Stomach (tissue), 19 donors: ENCODE measurements at places on chromosomes 13 and 19. TPM values are rescaled to one million over a fixed set of nuclear protein-coding genes. Genes with fewer than 3 reads are reported as not detected.

Gene ACER1
- 3.5 TPM for total RNA-seq

Gene EID2B
- total RNA-seq: 5.7 TPM

Gene CEACAM16
- not detected for total RNA-seq

Gene TYROBP
- 72.3 TPM for total RNA-seq

Gene DENND1C
- 0.45 TPM for total RNA-seq

Gene SPACA4
- not detected for total RNA-seq

Gene CCL25
- total RNA-seq: not detected

Gene RCBTB2
- total RNA-seq: 4.5 TPM

Gene PRTN3
- total RNA-seq: 2.6 TPM

Gene CEACAM4
- total RNA-seq: not detected

Gene LILRA1
- not detected for total RNA-seq

Gene ANO8
- 34.2 TPM for total RNA-seq

Gene MATK
- total RNA-seq: 1.4 TPM

Gene ECSIT
- total RNA-seq: 53.6 TPM

Gene ZNF773
- 1.4 TPM for total RNA-seq

Gene ZIC2
- not detected for total RNA-seq

Gene DCLK1
- total RNA-seq: 36.7 TPM

Gene SMIM24
- 178 TPM for total RNA-seq

Gene LGI4
- 7.7 TPM for total RNA-seq

Gene ZNF426
- 5.8 TPM for total RNA-seq

Gene SELENOV
- total RNA-seq: not detected

Gene ZNF274
- total RNA-seq: 46.9 TPM

Gene SLITRK5
- total RNA-seq: under 0.01 TPM

Gene ELAVL3
- total RNA-seq: not detected

Gene TTC9B
- total RNA-seq: not detected

Gene CD177
- total RNA-seq: 11.3 TPM

Gene ZNF728
- 3.0 TPM for total RNA-seq

Gene LGALS7B
- not detected for total RNA-seq

Gene REX1BD
- total RNA-seq: 483 TPM

Gene PSG1
- not detected for total RNA-seq

Gene KANK3
- 4.4 TPM for total RNA-seq

Gene TMEM143
- total RNA-seq: 14.6 TPM

Gene MAST1
- 33.9 TPM for total RNA-seq

Gene MEDAG
- 0.89 TPM for total RNA-seq
